Putamen (tissue), 1 donor: ENCODE measurements at places on chromosomes 2 and 18.
A peak's percentile ranks its signal among the peaks of the same experiment; 100 is the strongest.

DNA sequence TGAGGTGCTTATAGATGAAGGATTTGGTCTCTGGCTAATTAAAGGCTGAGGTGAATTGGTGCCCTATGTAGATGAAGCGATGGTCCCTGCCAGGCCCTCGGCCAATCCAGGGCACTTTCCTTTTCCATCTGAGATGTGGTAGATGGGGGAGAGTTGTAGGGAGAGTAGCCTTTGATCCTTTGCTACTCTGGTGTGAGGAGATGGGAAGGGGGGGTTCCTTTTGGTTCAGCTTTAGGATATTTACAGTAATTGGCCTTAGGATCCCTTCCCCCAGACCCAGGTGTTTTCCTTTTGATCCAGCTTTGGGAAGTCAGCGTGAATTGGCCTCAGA lies 5.4 kb upstream of the ZC3H8 start:
- no peak for DNase-seq

GRCh38 chr2:85396531-85397470 lies 13.4 kb downstream of the CAPG start:
- DNase-seq: no peak

- DNase-seq: no peak
Measured at GRCh38 chr2:57894381-57894780, 152.2 kb upstream of the VRK2 start.

- DNase-seq: no peak
Measured at GRCh38 chr2:207143215-207144172, 22.3 kb downstream of the KLF7 start.

- DNase-seq: no peak
Measured at GRCh38 chr18:9130806-9131205, 5.8 kb upstream of the ANKRD12 start.

DNA sequence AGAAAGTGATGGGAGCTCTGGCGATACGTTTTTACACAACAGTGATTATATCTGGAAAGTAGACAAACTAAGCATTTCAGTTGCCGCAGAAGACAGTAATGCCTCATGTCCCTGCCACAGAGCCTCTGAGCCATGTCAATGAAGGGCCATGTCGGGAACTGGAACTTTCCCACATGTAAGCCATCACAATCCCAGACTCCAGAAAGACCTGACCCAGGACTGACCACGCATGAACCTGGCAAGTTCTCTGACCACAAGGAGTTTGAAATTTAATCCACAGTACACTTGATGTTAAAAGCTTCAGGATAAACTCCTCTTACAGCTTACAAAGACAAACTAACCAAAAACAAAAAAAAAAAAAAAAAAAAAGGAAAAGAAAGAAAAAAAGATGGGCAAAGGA lies 267.3 kb downstream of the SLC8A1 start:
- no peak for DNase-seq

DNA sequence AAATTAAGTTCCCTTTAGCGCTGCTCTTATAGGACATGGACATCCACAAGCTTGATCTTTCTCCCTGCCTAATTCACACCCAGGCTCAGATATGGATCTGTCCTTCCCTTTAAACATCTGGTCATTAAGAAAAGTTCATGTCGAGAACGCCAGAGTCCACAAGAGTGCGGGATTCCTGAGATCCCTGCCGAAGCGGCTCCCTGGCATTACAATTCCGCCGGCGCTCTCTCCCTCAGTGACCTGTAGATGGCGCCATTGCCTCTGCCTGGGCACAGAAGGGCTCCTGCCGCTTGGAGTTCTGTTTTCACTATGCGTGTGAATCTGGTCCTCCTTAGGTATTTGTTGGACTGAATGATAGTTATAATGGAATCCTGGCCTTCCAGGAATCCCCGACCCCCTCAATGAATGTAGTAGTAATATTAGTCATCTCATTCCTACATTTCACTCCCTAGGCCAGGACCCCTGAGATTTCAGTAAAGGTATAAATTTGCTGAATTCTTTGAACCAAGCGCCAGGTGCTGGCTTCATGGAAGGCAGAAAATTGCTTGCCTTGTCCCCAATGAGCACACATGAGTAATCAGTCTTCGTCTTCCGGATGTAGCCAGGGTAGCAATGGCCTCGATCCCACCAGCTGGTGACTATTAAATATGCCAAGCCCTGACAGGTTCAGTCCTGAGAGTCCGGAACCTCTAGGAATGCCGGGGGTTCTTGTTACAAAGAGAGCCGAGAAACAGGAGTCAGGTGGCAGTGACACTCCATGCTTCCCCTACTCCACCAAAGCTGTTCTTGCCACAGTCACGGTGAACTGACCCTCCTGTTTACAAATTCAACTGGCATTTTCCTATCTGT lies 26.4 kb upstream of the CD207 start:
- peak; percentile 53 for DNase-seq

GRCh38 chr2:150663143-150663542 lies 175.7 kb upstream of the RND3 start:
- no peak for DNase-seq

DNA sequence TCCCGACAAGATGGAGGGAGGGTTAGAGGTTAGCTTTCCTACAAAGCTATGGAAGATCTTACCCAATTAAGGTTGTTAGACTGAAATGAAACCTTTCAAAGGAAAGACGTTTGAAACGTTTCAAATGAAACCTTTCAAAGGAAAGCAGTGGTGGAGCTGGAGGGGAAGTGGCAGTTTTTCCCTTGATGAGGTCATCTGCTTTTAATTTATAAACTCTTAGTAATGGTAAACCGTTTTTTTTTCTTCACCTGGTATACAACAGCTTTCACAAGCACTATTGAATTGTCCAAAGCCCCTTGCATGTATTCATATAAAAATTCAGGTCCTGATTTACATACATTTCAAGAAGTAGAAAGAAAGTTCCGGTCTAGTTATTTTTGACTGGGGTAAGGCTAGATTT lies 7.4 kb downstream of the PMAIP1 start:
- no peak for DNase-seq

DNA sequence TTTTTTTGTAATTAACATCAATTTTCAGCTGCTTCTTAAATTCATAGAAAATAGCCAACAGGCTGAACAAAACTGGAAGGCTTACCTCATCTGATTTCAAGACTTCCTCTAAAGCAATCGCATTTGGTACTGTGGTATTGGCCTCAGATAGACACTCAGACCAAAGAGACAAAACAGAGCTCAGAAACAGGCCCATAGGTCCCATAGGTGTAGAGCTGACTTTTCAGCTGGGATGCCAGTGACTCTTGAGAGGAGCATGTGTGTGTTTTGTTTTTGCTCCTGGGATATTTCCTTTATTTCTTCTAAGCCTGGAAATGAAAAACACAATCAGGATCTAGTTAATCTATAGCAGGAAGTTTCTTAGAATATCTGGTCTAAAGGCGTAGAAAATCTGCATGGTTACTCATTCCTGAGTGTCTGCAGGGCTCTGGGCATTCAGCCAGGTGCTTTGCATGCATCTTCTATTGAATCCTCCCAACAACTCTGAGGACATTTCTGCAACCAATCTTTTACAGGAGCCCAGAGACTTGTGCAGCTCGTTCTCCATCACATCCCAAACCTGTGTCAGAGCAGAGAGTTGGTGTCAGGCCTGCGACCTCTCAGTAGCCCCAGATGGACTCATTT lies 190.8 kb downstream of the RTP5 start:
- DNase-seq: no peak
